NCI-H226 (cell line): ENCODE measurements at places on chromosomes 5 and 9.

GRCh38 chr5:60494144-60494543, 205.8 kb downstream of the DEPDC1B start:
- DNase-seq = no peak

DNA sequence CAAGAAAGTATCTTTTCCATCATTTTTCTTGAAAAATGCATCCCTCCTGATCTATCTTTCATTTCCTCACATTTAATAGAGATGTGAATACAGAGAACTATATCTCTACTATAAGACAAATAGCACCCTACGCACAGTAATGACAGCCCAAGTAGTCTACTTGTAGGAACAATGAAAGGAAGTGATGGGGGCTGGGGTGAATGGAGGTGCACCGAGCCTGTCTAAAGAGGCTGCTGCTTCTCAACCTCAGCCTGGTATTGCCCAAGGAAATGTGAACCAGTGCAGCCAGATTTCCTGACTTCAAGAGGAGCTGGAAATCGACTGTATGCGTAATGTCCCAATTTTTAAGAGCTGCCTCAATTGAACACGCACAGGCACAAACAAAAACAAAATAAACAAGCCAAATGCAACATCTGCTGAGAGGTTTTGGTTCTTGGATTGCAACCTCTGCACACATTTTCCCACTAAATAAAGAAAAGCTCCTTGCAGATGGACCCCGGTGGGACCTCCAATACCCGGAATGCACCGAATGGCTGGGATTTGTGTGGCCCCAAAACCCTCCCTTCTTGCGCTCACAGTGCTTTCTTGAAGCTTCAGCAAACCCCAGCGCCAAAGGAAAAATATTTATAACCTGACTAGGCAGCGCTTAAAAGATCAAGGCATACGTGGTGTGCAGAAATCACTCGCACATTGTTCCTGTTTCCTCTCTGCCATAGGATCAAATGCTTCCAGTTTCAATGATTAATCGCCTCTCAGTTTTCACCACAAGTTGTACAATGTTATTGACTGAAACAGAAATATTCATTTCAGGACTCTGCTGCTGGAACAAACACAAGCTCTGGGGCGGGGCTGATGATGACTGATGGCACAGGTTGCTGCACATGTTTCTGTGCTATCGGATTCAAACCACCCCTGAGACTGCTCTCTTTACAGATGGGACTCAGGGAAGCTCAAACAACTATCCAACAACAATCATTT, 68.3 kb downstream of the KCNIP1 start:
- DNase-seq = no peak

DNA sequence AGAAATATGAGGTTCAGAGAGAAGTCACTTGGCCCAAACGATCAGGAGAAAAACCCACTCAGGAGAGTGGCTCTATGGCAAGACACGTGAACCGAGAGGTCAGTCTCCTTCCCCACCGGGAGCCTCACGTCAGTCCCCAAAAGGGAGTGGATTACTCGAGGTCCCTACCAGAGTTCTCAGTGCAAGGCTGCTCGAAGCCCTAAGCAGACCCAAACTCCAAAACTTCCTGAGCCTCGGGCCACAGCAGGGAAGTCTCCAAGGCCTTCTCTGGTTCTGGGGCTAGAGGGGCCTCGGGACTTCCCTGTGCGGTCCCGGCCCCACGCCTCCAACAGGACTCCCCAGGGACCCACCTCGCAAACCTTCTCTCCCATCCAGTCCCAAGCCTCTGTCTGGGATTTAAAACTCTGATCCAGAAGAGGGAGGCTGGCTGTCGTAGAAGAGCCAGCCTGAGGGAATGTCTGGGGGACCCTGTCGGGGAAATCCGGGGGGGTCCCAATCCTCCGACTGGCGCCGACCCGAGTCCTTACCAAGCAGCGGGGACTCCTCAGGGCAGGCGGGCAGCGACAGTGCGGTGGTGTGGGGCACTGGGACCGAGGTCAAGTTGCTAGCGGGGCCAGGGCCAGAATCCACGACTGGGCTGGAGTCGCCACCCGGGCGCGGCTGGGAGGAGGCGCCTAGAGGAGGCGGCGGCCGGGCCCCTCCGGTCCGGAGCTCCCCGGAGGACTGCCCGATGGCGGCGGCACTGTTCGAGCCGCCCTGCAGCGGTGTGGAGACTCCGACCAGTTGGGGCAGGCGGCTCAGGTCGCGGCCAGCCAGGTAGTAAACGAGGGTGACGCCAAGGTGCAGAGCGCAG, 679 bp downstream of the B4GALT1 start:
- DNase-seq = no peak

- DNase-seq = peak; percentile 17
These were observed 71.2 kb upstream of the TBC1D2 start for GRCh38 chr9:98326459-98327248.

DNA sequence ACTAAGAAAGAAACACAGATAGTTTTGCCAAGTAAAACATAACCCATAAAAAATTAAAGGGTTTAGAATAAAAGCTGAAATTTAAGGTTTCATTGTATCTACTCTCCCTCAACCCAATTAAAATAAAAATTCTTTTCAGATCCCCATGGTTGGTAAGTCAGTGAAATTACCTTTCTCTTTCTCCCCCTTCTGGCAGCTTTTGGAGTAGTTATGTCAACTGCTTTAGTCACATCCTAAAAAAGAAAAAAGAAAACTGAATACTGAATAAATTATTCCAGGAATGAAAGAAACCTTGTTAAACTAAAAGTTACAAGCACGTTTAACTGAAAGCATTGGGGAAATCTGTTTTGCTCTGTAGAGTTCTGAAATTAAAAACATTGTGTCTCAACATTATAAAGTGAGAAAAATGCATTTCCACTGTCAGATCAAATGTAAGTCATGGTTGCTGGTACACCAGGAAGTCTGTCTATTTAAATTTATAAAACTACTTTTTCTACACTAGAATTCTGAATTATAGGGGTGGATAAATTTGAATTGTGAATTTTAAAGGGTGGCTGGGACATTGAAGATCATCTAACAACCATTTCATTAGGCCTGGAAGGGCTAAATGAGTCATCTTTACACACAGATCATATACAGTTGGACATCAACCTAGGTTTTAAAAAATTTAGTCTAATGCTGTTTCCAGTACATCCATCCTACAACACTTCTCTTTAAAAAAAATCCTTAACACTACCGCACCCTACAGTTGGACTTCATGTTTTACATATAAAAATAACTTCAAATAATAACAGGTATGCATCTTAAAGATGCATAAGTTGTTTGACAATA, 24.7 kb downstream of the PSIP1 start:
- DNase-seq = no peak

DNA sequence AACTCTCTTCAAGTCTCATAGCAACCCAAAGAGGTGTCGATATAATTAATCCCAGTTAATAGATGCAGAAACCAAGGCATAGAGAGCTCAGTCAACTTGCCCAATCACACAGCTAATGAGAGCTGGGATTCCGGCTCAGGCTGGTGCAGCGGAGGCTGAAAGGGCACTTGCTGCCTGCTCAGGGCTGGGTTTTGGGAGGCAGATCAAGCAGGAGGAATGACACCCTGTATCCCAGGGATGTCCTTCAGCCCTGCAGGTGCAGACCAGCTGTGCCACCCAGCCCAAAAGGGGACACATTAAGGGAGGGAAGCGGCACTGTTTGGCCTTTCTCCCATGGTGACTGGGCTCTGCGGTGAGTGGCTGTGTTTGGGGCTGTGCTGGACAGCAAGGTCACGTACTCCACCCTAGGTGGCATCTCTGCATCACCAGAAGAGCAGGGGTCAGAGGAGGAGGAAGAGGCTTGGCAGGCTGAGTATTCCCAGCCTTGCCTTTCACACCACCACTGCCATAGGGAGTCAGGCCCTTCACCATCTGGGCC, 124.1 kb downstream of the MVB12B start:
- no peak for DNase-seq

DNA sequence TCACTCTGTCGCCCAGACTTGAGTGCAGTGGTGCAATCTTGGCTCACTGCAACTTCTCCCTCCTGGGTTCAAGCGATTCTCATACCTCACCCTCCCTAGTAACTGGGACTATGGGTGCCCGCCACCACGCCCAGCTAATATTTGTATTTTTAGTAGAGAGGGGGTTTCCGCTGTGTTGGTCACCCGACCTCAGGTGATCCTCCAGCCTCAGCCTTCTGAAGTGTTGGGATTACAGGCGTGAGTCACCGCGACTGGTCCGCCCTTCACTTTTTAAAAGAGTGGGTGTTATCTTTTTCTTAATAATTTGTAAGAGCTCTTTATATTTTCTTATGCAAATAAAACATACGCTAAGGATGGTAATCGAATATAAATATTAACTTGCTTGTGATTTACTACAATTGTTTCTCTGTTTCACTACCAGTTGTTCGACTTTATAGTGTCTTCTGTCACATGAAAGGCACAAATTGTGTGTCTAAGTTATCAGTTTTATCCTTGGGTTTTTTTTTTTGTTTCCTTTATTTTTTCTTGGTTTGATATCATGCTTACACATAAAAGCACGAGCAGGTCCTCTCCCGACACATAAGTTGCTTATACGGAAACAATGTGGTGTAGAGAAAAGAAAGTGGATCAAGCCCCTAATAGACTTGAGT, 1.9 kb upstream of the GPBP1 start:
- peak; percentile 63 for DNase-seq

DNA sequence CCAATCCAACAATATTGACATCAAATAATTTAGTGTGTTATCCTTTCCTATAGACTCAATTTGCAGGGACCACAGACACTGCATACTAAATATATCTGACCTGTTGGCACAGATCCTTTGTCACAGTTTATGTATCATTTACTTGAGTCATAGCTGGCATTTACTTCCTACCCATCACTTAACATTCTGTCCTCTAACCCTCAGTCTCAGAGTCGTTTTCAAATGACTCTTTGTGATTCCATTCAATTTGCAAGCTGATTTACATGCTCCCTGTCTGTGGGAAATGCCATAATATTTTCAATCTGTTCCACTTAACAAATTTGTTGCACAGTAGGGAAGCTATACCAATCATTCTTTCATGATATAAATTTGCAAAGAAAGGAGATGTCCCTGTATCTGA, 265.7 kb upstream of the EDIL3 start:
- no peak for DNase-seq

DNA sequence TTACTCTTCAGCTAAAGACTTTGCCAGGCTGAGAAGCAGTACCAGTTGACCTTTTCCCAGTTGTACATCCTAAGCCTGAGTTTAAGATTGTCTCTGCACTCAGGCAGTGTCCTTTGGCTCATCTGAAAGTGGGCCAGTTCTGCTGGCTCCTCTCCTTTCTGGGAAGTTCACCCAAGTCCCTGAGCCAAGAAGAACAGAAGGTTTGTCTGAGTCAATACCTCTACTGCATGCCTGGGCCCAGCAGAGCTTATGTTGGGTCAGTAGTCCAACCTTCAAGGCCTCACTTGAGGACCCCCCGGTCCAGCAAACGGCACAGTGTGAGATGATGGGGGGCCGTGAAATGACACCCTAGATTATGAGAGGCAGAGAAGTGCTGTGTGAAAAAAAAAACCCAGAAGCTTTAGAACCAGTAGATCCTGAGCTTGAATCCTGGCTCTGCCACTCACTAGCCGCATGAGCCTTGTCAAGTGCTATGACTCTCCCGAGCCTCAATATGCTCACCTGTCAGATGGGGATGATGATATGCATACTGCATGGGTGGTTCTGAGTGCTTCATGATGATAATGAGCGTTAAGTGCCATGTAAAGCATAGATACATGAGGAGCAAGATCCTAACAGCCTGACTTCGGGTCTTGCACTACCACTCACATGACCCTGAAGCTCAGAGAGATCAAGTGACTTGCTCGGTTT, 156.0 kb downstream of the MACROH2A1 start:
- DNase-seq = no peak

DNA sequence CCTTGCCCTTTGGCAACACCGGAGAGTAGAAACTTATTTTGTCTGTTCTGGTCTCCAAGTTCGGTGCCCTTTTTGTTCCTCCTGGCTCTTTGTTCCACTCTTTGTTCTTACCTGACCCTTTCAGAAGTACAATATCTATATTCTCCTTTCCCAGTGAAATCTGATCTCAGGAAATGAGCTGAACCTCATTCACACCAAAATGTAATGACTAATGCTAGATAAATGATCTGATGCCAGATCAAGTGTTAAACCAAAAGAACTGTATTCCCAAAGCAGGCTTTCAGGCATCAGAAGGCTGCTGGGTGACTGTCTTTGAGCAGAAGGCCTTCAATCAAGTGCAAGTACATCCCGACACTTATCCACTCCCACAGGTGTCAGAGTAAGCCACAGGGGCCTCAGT, 156.4 kb downstream of the SPOCK1 start:
- no peak for DNase-seq

DNA sequence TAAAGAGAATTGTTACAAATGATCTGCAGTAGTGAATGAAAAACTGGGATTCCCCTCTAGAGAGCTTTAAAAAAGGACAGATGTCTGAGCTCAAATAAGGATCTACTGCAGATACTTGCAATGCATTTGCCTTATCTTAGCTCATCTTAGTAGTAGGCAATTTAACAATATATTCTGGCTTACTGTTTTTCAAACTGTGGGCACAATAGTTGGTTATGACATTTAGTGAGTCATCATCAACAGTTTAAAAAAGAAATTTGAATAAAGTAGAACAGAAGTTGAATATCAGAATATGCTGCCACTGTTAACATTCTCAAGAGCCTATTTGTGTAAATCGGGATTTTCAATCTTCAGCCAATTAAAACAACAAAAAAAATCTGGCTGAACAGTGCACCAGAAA, 6.7 kb upstream of the CAST start:
- DNase-seq = no peak

GRCh38 chr5:95238560-95239325, 46.2 kb downstream of the MCTP1 start:
- DNase-seq = no peak

DNA sequence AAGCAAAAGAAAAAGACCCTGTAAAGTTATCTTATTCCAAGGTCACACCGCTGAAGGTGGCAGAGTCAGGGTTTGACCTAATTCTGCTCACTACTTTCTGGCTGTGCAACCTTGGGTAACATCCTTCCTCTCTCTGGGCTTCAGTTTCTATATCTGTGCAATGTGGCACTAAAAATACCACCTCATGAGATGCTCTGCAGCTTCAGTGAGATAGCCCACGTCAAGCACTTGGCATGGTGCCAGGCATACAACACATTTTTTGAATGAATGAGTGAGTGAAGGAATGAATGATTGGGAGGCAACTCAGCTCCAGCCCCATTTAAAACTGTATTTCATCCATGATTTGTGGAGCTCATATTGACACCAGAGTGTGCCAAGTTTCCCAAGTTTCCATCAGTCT, 62.3 kb downstream of the FOXI1 start:
- no peak for DNase-seq

- no peak for DNase-seq
These were observed 485.3 kb upstream of the DMAC1 start for GRCh38 chr9:8284884-8285283.

DNA sequence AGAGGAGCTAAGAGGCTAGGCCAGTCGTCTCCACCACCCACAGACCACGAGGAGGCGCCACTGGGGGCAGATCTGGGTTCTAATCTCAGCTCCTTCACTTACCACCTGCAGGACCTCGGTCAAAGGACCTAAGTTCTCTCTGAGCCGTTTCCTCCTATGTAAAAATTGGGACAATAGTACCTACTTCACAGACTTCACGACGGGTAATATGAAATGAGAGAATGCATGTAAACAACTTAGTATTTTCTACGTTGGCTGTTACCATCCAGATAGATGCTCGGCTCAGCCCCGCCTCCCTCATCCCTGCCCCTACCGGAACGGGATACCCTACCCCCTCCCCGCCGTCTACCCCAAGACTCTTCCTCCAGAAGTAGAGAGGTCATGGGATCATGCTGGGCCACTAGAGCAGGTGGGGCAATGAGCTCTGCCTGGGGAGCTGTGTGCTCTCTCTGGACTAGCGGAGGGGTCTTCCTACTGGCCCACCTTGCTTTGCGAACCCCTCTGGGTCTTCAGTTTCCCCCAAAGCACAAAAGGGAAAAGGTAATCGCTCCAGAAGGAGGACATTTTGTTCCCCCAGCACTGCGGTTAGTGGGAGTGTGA, 541 bp downstream of the GNPDA1 start:
- no peak for DNase-seq

- DNase-seq = peak; percentile 24
These were observed 89.7 kb upstream of the ZNF366 start for GRCh38 chr5:72596956-72597355.
